ENCODE measurements at places on chromosomes 3 and 15.

DNA sequence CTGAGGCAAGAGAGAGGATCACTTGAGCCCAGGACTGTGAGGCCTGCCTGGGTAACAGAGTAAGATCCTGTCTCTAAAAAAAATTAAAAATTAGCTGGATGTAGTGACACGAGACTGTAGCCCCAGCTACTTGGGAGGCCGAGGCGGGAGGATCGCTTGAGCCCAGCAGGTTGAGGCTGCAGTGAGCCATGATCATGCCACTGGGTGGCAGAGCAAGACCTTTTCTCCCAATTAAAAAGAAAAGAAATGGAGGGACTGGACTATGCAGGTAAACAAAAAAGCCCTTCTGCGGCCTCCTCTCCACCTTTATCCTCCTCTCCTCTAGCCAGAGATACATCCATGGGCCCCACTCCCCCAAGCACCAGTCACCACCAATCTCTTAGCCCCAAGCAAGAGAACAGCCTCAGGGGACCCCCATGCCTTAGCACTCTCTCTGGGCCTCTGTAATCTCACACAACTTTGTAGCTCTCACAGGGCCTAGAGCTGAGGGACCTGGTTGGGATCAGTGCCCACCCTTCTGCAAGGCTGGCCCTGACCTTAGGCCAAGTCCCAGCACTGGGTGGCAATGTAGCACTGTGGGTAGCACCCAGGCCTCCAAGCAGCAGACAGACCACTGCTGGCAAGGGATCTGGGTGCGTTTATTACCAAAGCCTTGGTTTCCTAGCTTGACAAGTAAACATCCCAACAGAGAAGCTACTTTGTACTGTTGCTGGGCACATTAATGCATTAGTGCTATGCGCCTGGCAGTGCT lies 43.4 kb downstream of the FAM174B start:
- no peak for DNase-seq

DNA sequence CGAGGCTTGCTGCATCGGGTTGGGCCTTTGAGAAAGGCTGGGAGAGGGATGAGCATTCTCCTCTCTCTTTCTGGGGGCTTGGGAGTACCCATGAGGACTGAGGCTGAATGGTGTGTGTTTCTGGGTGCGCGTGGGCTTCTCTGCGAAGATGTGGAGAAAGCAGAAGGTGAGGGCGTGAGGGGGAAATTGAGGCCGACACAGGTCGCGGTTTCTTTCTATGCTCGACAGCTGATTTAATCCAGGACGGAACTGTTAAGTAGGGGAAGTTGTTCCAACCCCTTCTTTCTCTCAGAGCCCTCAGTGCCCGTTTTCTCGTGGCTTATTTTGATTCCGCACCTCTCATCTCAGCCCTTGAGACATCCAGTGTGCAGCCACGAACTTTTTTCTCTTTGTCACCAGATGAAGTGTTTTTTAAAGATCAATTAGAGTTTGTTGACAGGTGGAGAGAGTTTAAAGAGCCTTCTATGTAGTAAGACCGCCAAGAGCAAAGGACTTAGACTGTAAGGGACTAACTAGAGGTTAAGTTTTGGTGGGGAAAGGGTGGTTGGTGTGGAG lies 711 bp downstream of the STARD9 start:
- no peak for DNase-seq

DNA sequence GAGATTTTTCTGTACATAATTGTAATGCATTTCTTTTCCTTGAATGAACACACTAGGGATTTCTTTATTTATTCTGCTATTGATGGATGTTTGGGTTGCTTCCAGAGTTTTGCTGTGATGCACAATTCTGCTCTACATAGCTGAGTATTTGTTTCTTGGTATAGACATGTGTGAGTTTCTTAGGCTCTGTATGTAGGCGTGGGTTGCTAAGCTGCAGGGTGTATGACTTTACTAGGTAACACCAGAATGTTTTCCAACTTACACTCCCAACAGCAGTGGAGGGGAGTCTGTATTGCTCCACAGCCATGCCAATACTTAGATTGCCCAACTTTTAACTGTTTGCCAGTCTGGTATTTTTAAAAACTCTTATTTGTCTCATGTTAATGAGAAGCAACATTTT lies 155.5 kb upstream of the TNIK start:
- no peak for DNase-seq

DNA sequence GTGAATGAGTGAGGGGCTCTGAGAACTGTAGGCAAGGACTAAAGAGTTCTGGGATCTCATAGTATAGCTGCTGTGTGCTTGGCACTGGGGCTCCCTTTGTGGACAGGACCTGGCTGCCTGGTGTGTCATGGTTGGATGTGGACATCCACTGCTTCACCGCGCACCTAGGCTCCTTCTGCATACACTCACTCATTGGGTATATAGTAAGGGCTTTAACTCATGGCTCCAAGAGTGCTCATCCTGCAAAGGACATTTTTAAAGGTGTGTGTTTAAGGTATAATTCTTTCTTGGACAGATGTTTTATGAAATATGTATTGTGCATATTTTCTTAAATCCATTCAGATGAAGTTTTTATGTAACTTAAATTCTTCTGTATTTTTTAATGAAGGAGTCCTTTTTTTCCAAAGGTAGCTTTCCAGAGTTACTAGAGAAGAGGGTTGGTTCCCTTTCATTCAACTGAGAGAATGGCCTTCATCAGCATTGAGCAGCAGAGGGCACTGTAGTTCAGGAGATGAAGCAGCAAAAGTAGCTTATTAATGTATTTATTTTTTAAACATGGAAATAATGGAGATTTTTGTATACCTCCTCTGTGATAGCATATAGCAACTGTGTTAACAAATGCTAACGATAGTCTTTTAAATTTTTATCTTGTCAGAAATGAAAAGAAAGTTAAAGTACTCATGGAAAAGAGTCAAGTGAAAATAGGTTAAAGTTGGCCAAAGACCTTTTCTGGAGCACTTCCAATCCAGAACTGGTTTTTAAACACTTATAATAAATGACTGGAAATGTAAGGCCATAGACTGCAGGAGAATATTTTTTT lies 25.2 kb downstream of the OXNAD1 start:
- no peak for DNase-seq

DNA sequence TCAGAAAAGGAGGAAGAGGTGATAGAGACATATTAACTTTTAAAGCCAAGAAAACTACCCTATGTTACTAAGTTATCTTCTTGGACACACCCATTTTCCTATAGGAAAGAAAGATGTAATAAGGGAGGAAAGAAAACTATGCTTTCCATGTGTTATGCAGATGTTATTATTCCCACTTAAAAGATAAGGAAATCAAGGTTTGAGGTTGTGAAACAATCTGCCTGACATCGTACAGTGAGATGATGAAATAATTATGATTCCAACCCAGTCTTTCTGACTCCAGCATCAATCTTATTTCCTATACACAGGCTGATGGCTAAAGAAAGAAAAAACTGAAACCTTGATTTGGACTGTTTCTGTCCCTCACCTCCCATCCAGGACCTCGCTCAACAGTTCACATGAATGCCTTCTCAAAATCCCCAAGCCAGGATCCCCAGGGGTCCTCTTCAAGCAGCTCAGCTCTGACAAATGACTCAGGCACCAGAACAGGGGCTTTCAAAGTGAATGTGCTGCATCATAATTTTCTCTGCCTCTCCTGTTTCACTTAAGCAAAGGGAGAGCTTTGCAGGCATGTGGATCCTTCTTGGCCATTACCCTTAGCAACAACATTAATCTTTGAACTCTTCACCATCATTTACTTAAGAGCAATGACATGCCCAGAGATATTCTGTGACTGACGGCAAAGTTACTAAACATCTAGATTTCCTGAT lies 12.4 kb upstream of the EID1 start:
- no peak for DNase-seq

DNA sequence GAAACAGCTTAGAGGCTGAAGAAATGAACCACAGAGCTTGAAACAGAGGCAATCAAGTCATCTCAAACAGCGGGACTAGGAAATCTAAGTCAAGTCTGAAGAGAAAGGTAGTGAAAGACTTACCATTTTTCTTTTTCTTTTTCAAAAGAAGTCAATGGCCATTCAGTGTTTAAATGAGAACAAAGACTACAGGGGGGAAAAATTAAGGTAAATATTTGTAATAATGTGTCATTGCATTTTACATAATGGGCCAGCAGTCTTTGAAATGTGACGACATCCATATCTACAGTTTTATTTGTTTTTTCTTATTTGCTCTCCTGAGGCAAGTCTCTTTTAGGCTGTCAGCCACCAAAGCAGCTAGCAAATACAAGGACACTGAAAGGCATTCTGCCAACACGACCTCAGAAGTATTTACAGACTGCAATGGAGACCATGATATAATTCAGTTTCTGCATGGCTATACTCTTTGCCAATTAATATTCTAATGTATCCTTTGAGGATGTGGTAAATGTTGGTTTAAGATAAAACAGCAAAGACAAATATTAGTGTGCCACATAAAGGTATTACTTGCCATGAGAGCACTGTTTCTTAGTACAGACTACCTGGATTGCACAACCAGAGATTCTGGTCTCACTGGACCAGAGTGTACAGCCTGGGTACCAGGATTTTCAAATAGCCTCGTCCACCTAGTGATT lies 307.0 kb upstream of the THBS1 start:
- no peak for DNase-seq

DNA sequence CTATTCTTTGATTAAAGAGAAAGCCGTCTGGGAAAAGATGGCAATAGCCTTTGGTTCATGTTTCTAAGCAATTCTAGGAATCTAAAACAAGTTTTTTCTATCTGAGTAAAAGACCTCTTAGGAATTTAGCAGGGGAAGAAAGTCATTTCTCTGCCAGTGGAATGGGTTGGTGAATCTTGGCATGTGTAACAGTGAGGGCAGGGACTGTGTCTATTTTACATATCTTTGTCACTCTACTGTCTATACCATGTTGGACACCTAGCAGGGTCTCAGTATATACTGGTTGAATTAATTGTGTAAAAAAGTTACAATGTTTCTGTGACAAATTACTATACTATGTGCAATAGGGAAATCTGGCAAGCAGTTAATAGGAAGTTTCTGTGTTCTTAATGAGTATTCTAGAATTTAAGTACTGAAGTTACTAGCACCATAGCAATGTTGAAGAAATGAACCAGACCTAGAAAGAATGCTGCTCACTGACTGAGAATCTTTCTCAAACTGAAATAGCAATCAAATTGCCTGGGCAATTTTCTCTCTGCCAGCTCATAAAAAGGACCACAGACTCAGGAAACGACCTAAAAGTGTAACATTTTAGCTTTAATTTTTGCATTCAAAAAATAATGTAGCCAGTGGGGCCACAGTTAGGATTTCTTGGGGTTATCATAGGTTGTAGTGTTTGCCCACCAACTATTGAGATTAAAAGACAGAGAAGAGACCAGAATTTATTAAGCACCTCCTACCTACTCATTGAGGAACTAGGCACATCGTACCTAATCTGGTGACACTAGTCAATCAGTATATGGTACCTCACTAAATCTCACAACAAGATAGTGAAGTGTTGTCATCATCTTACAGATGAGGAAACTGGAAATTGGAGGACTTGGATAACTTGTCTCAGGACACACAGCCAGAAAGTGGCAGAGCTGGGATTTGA lies 56.2 kb upstream of the LEKR1 start:
- no peak for DNase-seq

DNA sequence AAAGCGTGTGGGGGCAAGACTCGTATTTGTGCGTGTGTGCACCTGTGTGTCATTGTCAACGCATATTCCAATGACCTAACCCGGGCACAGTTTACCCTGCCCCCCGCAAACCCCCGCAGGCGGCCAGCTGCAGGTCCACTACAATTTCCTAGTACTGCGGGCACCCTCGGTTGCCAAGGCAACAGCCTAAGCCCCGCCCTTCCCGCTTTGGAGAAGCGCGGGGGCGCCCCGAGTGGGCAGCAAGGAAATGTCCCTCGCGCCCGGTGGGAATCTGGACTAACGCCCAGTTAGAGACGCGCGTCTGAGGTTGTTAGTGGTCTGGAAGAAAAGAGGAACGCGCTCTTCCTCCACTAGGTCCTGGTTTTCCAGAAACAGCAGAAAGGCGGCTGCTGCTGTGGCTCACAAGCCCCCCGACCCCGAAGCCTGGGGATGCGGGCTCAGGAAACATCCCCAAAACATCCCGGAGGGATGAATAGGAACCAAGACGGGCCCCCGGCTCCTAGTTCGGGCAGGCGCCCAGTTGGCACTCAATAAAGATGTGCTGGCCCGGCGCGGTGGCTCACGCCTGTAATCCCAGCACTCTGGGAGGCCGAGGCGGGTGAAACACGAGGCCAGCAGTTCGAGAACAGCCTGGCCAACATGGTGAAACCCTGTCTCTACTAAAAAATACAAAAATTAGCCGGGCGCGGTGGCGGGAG lies 1.1 kb downstream of the ABHD14A start:
- no peak for DNase-seq

- no peak for DNase-seq
These were observed 105.8 kb downstream of the UBE3A start for GRCh38 chr15:25333049-25333448.

DNA sequence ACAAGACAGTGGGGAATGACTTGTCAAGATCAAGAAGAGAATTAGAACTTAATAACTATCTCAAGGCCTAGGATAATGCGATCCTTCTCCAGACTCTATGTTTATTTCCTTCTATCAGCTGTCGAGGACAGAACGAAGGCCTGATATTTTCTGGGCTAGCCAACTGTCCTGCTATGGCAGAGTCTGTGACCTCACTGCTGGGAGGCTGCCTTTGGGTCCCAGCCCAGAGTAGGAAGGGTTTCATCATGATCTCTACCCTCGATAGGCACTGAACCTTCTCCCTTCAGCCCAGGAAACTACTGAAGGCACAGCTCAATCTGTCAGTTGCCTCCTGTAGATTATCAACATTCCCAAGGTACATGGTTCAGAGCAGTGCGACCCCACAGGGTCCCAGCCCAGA lies 237.2 kb downstream of the ATP8B4 start:
- no peak for DNase-seq

DNA sequence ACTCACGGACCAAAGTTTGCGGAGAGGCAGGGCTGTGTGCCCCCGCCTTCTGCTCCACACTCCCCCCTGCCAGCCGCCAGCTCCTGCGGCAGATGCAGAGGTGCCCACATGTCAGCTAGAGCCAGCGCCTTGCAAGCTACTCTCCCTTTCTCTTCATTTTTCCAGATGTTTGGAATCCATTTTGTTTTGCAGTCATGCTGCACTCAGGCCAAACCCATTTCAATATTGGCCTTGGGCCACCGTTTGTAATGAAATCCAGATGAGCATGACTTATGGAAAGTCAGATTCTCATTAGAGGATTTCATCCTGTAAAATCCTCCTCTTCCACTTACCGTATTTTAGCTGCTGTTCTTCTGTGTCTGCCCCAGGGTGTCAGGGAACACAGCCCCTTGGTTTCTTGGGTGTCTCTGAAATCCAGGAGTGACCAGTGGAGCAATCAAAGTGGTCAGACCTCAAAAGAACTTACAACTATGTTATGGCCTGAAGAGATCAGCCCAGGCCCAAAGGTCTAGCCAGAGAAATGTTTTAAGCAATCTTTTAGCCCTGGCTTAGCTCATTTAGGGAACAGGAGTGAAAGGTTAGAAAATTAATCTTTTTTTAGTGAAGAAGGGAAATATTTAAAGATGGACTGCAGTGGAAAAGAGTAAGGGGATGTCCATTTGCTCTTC lies 65.8 kb downstream of the AAGAB start:
- DNase-seq: no peak
